ENCODE measurements at places on chromosomes 4 and X.
A peak's percentile ranks its signal among the peaks of the same experiment; 100 is the strongest.

DNA sequence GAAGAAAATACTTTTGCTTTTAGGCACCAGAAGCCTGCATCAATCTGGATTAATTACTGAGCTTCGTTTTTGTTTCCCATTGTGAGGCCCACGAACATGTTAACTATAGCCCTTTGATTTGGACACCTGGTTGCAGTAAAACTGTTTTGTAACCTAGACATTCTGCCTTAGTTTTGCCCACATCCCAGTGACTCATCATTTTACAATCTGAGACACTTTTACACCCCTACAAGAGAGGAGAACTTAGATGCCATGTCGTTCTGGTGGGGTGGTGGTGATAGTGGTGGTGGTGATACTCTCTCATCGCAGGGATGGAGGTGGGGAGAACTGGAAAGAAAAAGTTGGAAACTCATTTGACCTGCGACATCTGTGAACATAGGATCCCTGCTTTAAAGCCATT lies 1257.2 kb downstream of the ADGRL3 start:
- DNase-seq, result no peak

GRCh38 chrX:48901069-48901468 lies 3.3 kb downstream of the PQBP1 start:
- DNase-seq, result no peak

- DNase-seq, result peak; percentile 14
These were observed 171.4 kb downstream of the SH3KBP1 start for GRCh38 chrX:19715711-19716638.

DNA sequence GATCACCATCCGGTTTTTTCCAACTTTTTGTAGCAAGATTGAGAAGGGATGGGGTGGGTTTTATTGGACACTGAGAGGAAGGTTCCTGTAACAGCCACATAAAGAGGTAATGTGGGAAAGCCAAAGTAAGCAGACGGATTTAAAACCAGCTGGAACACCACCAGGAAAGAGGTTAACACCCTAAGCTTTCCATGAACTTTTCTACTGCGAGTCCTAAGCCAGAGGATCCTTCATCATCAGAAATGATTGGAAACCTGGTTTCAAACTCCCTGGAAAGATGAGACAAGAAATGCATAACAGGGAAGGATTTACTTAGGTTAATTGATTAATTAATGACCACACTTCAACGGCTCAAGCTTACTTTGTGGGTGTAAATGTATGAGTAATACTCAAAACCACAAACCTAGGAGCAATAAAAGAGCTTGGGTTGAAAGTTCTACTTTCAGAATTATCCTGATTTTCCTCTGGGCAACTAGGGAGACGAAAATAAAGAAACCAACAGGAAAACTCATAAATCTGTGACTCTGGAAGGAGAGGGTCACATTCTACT lies 91.5 kb downstream of the COX18 start:
- DNase-seq, result no peak

GRCh38 chr4:41550308-41550707 lies 12.4 kb downstream of the LIMCH1 start:
- peak; percentile 86 for DNase-seq

DNA sequence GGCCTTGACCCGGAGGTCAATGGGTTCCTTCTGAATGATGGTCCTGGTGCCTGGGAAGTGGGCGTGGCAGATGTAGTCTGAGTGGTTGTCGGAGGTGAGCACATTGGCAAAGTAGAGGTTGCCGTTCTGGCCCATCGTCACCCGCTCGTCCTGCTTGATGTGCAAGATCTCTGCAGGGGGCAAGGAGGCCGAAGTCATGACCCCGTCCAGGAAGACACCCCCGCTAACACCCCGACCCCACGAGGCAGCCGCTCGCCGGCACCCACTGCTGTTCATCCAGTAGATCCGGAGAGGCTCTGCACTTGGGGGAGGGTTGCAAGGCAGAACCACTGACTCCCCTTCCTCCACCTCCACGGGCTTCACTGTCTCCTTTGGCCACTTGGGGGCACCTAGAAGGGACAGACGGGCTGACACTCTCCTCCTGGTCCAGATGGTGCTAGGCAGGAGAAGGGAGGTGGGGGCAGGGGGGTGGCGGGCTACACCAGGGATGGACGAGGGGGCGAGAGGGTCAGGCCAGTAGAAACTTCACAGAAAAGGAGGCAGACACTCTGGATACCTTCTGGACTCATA lies 15.1 kb downstream of the L1CAM start:
- DNase-seq, result no peak

GRCh38 chr4:26867914-26868684 lies 7.5 kb downstream of the STIM2 start:
- DNase-seq, result no peak

DNA sequence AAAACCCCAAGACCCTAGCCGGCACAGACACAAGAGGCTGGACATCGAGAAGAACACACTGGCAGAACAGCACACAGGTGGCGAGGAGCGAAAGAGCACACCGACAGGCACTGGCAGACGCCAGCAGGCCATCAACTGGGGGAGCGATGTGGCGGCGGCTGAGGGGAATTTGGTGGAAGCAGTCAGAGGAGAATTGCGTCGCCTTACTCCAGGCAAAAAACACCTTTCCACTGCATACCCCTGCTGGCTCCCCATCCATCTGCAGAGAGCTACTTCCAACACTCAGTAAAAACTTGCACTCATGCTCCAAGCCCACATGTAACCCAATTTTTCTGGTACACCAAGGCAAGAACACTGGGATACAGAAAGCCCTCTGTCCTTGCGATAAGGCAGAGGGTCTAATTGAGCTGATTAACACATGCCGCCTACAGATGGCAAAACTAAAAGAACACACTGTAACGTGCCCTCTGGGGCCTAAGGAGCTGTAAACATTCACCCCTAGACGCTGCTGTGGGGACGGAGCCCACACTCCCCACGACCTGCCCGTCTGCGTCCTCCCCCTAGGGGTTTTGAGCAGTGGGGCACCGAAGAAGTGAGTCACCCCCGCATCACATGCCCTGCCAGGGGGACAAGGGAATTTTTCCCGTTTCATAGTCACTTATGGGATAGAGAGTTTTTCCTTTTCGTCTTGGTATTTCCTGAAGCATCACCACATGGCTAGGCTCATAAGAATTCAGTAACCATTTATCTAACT lies 262.3 kb downstream of the KCTD8 start:
- DNase-seq, result no peak

GRCh38 chrX:153886915-153887314 lies 942 bp upstream of the L1CAM start:
- no peak for DNase-seq

- no peak for DNase-seq
These were observed 434.7 kb downstream of the PACRGL start for GRCh38 chr4:21134994-21135393.

GRCh38 chr4:56261027-56261426 lies 126.3 kb downstream of the AASDH start:
- no peak for DNase-seq

- DNase-seq, result peak; percentile 76
These were observed 50.1 kb downstream of the GABRG1 start for GRCh38 chr4:46073778-46074177.

DNA sequence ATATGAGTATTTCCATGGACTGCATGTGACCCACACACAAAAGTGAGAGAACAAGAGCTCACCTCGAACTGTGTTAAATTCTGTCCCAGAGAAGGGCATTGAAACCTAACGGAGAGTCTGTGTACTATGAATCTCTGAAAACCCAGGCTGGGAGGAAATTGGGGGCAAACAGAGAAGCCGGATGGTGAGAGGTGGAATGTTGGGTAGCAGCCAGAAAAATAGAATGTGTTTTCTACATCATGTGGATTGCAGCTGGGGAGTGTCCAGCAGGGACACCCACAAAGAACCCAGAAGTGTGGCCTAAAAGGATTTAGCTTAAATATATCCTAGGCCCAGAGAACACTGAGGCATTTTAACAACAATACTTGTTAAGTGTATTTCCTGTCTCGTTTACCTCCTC lies 38.6 kb downstream of the MND1 start:
- no peak for DNase-seq

- DNase-seq, result no peak
These were observed 30.7 kb upstream of the RAPGEF2 start for GRCh38 chr4:159071969-159072765.

- no peak for DNase-seq
These were observed 152.1 kb downstream of the ADGRA3 start for GRCh38 chr4:22363787-22364186.

Measured in common myeloid progenitor, CD34-positive (primary cell).